ENCODE measurements at places on chromosomes 6 and 20.

DNA sequence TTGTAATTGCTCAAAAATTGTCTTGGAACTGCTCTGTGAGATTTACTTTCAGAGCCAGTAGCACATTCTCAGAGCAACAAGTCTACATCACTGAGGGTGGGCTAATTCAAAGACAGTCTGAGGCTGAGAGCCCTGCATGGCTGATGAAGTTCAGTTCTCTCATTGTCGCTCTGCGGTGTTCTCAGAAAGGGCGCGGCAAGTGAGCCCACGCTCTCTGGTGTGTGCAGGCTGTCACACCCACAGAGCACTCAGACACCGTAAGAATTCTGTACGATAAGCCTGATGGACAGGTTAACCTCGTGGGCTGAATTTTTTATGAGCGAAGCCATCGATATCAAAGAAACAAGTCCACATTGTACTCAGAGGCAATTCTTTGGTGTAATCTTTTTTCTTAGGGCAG lies 557.8 kb downstream of the HACE1 start:
- DNase-seq = no peak

DNA sequence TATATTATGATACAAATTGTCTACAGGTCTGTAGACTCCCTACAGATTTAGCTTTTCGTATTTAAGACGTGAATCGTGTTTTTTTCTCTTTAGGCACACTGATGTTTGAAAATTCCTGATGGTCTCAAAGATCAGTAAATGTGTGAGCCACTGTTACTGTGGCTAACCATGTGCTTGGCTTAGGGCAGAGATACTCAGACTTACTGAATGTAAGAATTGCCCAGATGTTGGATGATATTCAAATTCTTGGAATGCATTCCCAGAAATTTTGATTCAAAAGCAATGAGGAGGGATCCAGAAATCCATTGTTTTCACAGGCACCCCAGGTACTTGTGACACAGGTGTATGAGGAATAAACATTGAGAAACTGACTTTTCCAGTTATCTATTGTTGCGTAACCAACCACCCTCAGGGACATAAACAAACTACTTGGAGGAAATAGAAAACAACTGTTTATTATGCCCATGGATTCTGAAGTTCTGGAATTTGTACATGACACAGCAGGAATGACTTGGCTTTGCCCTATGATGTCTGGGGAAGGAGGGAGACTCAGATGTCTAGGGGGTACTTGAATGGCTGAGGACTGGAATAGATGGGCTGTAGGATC lies 339.6 kb upstream of the CITED2 start:
- no peak for DNase-seq

- DNase-seq = no peak
Measured at GRCh38 chr20:24735263-24735662, 213.8 kb upstream of the CST7 start.

DNA sequence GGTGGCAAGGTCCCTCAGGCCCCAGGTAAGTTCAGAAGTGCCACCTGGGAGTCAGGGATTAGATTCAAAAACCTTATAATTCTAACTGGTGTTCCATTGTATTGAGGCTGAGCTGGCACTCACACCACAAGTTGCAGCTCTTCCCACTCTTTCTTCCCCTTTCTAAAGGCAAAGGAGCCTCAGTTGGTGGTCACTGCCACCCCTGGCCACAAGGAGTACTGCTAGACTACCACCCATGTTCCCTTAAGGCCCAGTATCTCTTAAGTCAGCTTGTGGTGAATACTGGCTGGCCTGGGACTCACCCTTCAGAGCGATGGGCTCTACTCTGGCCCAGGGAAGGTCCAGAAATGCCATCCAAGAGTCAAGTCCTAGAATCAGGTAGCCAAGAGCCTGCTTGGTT lies 421.1 kb upstream of the KHDRBS2 start:
- DNase-seq = no peak

DNA sequence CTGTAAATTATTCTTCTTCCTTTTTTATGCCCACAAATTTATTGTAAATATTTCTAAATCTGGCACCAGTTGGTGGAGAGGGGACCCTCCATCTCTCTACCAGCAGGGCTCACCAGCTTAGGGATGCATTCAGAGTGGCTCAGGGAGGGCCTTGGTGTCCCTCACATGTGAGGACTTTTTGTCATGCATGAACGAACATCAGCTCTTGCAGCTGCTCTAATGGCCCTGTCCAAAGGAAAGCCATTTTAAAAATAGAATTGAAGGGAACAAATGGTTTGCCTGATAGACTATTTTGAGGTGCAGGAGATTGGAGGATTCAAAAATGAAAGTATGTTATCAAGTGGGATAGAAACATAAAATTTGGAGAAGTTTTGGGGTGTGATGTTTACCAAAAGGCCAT lies 37.5 kb upstream of the KLHL31 start:
- DNase-seq = no peak

DNA sequence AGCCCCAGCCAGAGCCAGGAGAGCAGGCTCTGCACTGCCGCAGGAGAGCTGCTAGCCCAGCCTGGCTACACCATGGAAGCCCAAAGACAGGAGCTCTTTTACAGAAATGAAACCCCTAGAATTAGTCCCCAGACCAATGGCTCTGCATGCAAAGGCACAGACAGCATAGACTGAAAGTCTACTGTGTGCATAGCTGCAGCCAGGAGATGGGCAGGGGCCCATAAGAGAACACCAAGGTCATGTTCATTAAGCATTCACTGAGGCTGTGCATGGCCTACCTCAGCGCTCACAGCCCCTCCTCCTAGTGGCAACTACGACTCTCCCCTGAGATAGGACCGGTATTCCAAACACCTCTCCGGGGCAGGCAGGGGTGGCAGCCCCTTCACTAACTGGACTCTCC lies 34.9 kb downstream of the SNX5 start:
- DNase-seq = no peak

DNA sequence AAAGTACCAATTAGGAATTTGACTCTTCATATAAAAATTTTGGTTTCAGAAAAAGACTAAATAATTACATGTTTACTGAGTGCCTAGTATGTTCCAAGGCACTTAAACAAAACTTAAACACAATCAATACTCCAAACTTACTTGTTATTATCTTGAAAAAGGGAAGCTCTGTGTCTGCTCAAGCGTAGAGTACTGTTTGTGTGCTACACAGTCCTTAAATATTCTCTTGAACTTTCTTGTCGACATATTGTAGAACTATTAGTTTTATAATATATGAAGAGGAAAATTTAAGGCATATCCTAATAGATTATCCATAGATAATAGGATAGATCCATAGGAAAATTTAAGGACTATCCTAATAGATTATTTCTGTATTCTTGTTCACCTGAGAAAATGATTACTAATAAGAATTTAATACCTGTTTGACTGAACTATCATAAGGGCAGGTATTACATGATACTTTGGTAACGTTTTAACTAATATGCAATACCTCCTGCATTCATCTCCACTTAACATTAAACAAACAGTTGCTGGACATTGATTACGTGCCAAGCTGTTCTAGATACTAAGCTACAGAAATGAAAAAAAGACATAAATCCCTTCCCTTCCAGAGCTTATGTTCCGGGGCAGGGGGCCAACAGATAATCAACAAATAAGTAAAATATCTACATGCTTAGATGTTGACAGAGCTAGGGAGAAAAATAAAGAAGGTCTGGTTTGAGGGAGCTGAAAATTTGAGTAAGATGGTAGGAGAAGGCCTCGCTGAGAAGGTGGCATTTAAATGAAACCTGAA lies 115.2 kb upstream of the BCLAF1 start:
- DNase-seq = no peak

- no peak for DNase-seq
Measured at GRCh38 chr6:122673343-122673961, 63.2 kb downstream of the PKIB start.

DNA sequence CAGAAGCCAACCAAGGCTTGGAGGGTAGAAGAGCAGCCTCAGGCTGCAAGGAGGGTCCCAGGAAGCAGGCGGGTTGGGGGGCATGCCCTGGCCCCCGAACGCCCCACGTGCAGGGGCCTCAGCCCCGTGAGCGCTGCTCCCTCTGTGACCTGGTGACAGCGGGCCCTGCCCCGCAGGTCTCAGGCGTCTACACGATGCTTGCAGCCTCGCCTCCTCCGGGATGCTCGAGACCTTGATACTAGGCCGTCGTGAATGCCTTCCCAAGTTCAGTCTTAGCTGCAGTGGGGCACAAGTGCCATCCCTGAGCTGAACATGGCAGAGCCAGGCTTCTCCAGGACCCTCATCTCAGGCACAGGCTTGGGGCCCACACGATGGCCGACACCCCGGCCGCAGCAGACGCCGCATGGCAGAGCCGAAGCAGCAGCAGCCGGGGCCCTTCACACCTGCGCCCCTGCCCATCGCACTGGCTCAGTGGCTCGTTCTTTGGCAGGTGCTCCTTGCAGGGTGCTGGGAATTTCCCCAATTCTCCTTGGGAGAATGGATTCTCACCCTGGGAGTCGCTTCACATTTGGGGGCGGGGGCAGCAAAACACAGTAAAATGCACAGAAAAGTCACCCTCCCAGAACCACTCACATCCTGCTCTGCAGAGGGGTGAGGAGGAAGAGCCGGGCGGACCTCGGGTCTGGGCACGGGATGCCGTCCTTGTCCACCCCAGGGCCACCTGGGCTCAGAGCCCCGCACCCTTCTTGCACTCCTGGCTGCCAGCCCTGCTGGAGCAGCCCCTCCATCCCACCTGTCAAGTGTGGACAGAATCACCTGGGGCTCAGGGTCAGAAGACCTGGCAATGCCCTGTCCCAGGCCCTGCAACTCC lies 161.8 kb downstream of the DLL1 start:
- DNase-seq = no peak

DNA sequence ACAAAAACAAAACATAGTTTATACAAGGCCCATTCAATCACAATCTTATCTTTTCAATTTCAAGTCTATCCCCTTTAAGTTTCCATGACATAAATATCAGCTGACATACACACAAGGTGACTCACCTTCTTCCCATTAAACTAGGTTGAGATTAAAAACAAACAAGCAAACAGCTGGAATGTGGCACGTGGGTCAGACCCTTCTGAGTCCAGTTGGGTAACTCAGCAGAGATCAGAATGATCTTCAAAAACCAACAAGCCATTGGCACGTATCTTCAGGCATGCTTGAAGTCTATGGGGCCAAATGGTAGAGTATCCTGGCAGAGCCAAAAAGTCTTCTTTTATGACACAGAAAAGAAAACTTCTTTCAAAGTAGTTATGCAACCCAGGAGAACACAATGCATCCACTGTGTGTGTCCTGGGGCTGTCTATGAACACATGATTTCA lies 603.5 kb upstream of the CITED2 start:
- no peak for DNase-seq

- no peak for DNase-seq
Measured at GRCh38 chr20:10201321-10201870, 17.2 kb upstream of the SNAP25 start.

GRCh38 chr6:94133106-94133505 lies 713.7 kb upstream of the EPHA7 start:
- DNase-seq = no peak

- no peak for DNase-seq
Measured at GRCh38 chr20:4113615-4114603, 98.6 kb upstream of the RNF24 start.

DNA sequence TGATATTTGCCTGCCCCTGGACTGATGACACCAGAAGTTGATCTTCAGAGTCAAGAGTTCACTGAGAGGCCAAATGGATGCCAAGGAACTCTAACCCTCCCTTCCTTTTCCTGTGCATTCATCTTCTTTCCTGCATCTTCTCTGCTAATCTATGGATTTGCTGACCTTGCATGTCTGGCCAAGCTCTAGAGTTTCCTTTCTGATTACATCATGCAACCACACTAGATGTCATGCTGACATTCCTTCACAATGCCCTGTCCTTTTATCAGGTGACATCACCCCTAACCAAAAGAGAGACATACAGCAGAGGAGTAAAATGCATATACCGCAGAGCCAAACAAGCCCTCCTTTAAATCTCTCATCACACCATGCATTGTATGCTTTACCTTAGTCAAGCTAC lies 487.6 kb downstream of the TFAP2A start:
- DNase-seq = no peak

GRCh38 chr6:26175428-26176181 lies 88.4 kb downstream of the HFE start:
- no peak for DNase-seq

DNA sequence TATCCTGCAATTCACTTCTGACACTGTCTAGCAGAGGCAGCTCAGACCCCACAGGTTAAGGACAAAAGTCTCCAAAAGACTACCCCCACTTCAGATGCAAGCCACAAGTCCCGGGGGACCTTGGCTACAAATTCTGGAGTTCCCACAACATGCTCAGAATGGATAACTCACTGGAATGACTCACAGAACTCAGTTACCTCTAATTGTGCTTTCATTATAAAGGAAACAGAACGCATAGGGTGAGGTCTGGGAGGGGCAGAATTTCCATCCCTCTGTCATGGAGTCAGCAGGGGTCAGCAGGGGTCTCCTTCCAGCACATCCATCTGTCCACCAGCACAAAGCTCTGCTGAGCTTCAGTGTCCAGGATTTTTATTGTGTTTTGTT lies 184.2 kb downstream of the CDH4 start:
- DNase-seq = no peak

DNA sequence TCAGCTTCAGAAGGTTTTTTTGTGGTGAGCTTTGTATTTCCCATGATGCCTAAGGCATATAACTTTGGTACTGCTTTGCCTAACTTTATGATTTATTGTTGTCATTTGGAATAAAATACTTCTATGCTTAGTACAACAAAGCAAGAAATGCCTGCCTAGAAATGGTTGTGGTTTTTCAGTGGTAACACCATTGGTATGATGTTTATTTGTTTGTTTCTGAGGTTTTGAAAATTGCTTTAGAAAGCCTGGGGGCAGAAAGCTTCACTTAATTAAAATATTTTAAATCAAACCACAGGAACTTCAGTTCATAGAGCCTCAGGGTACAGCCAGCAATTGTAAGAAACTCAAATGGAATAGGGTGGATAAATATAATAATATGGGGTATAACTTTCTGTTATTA lies 351.2 kb upstream of the MAP3K7 start:
- DNase-seq = no peak

- no peak for DNase-seq
Measured at GRCh38 chr6:122422614-122423267, 23.3 kb downstream of the HSF2 start.

DNA sequence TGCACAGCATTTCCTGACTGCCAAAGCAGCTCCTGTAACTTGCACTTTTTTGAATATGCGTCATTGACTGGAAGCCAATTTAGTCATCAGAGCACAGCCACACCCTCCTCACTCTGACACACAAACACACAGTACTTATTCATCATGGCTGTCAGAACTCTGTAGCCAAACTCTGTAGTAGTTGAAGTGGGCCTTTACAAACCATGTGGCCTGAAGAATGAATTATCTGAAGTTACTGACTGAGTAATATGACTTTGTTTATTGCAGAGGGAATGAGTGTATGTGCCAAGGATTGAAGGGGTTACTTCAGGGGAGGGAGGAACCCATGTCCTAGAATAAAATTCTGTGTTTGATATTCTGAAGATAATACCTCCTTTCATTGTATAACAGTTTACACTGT lies 102.7 kb downstream of the FIG4 start:
- peak; percentile 11 for DNase-seq
